NCI-H1436 (cell line): ENCODE measurements at places on chromosomes 7 and 10.

DNA sequence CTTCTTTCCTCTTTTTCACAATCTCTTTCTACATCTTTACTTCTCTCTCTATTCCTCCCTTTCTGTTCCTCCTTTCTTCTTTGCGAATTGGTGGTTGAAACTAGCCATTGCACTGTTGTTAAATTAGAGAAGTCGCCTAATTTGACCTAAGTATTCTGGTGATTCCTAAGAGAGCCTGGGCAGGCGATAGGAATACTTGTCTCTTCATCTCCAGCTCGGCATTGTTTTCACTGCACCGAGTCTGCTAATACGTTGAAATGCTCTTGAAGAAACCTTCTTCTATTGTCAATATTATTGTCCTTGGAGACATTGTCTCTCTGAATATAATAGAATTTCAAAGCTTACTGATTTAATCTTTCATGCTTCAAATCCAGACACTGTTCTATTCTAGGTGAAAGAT is 31.7 kb downstream of the KCND2 start:
- DNase-seq = no peak

DNA sequence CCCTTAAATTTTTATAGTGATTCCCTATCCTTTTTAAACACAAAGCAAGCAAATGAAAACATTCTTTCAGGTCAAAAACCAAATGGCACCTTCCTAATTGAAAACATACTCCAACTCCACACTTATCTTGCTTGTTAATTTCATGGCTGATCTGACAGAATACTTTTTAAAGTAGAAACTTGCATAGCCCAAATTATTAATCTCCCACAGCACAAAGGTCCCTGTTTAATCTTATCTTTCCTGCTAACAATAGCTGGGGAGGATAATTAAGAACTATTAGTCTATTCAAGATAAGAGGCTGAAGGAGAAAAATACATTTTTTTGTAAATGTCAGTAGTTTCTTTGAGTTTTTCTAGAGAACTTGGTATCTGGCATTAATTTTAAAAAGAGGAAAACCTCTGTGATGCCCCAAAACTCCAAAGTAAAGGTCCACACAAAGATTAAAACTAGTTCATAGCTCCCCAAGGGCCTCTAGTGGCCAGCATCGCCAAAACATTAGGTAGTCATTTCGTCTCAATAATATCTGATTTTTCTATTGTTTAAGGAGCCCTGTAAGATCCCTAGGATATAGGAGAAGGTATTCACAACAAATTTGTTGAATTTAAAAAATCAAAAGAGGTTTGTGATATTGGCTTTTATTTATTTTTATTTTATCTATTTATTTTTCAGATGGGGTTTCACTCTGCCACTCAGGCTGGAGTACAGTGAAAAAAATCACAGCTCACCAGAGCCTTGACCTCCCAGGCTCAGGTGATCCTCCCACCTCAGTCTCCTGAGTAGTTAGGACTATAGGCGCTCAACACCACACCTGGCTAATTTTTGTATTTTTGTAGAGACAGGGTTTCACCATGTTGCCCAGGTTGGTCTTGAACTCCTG is 14.7 kb downstream of the CDNF start:
- DNase-seq = peak; percentile 19

- DNase-seq = no peak
These were observed 19.6 kb downstream of the GIMAP5 start for GRCh38 chr7:150756858-150757257.

DNA sequence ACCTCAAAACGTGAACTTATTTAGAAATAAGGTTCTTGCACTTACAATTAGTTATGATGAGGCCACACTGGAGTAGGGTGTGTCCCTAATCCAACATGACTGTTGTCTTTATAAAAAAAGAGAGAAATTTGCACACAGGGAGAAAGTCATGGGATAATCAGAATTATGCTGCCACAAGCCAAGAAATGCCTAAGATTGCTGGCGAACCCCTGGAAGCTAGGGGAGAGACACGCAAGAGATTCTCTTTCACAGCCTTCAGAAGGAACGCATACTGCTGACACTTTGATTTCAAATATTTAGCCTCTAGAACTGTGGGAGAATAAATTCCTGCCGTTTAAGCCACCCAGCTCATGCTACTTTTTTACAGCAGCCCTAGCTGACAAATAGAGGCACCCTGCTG is 138.3 kb downstream of the CCDC71L start:
- no peak for DNase-seq

DNA sequence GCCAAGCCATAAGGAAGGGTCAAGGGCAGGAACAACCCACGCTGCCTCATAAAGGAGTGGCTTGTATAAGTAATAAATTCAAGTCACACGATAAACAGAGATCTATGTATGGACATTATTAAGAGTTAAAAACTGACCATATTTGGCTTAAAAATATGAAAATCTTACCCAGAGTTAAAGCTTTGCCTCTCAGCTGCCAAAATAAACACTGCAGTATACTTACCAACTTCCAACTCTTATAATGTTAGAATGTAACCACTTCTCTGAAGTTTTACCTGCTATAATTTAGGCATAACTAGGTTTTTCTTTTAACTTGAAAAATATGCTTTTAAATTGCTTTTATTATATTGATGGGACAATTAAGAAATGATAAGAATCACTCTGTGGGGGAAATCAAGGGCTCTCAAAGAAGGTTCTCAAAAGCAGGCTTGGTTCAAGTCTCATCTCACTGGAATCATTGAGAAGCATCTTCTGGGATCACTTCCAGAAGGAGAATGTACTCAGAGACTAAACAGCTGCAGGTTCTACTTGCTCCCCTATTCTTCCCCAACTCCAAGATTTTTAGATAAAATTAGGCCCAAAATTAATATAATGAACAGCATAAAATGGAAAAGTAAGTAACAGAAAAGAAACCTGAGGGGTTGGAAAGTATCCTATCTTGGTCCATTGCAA is 16.1 kb upstream of the CAV2 start:
- DNase-seq = no peak

GRCh38 chr10:38007991-38008390 is 2.5 kb upstream of the ZNF33A start:
- DNase-seq = no peak

- DNase-seq = no peak
These were observed 5.0 kb downstream of the PLEKHA1 start for GRCh38 chr10:122379537-122379936.

DNA sequence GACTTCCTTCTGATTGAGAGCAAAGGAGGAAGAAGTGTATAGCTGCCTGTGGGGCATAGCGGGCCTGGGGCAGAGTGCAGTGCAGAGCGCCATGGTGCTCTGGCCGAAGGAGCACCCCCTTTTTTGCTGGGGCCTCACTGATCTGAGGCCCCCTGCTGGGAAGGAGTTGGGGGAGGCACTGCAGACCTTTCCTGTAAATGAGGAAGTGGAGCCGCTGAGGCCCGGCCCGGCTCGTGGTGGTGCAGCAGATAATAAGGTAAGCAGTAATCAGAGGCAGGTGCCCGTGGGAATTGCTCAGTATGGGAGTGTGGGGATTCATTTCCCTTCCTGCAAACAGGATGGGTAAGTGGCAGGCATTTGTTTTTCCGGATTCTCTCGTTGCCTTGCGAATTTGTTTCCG is 373.7 kb upstream of the MKI67 start:
- DNase-seq = no peak

DNA sequence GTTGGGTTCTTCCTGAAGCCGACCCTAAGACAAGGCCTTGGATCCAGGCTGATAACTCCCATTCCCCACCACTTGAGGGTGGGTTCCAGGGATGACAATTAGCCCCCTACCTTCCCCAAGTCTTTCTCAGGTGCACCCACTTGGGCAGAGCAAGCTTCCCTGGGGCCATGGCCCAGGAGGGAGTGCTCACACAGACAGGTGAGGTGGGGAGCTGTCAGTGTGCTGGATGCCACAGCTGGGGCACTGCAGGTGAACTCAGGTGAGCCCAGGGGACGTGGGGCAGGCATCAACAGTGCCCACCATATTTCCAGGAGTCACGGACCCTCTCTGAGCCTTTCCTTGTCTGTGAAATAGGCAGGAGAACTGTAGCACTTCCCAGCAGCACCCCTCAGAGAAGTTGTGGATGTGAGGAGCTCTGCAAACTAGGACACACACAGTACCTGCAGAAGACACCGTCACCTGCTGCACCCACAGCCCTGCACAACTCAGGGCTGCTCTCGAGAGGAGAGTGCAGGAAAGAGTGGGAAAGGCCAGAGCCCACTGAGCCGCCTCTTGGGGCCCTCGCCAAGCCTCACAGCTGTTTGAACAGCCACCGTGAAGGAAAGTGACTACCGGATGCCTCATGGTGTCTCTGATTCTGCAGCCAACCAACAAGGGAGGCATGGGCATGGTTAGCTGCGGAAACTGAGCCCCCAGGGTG is 17.9 kb downstream of the SH3PXD2A start:
- DNase-seq = no peak

DNA sequence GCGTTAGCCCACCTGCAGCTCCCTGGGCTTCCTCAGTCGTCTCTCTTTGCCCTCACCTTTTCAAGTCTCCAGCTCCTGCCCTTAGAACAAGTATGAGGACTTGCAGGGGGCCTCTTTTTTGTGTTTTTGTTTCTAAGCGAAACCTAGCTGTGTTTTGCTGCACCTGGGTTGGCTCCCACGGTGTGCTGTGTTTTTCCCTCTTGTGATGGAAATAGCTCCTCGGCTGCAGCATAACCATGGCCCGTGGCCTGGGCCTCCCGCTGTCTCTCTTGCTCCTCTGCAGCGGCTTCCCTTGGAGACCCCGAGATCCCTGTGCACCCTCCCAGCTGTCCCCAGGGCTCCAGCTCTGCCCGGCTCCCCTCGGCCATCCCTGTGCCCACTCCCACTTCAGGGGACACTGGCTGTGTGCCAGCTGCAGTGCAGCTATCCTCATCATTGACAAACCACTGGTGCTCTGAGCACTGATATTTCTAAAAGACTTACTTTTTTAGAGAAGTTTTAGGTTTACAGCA is 75.6 kb upstream of the TCERG1L start:
- no peak for DNase-seq

DNA sequence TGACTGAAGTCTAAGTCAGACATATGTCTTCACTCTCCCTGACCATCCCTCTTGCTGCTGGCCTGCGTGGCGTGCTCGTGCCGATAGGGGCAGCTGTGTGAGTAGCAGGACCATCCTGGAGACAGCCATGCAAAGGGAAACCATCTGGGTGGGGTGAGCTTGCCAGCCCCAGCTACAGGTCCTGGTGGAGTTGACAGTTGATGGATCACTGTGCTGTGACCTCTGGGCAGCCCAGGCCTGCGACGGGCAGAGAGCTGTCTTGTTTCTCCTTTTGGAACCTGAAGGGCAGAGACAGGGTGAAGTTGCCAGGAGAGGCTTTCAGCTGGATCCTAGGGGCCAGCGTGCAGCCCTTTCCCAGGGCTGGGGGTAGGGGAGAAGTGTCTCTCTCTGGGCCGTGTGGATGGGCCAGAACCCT is 44.7 kb downstream of the GRK5 start:
- no peak for DNase-seq

DNA sequence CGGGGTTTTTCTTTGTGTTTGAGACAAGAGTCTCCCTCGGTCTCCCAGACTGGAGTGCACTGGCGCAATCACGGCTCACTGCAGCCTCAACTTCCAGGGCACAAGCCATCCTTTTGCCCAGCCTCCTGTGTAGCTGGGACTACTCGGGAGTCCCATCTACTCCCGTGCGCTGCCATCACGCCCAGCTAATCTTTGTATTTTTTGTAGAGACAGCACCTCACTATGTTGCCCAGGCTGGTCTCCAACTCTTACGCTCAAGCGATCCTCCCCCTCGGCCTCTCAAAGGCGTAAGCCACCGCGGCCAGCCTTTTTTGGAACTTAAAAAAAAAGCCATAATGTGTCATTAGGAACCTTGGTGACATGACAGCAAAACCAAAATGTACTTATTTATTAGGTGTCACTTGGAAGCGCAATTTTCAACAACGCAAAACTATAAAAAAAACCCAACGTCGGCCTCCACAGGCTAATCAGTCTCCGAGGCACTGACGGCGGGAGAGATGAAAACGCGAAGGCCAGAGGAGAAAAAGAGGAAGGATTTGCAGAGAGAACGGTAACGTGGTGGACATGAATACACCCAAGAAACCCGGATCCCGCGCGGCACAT is 911 bp upstream of the HNRNPH3 start:
- DNase-seq = no peak

DNA sequence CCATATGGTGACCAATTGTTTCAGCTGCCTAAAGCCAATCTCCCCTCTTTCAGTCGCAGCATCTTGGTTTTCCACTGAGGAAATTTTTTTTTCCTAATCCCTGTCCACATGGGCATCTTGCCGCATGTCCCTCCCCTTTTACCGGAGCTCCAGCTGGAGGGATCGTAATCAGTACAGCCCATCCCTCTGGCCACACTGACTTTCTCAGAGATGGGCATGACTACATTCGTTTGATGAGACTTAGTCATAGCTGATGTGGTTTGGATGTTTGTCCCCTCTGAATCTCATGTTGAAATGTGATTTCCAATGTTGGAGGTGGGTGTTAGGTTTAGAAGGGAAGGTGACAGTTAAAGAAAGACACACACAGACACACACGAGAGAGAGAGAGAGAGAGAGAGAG is 186.8 kb upstream of the CXCL12 start:
- no peak for DNase-seq

DNA sequence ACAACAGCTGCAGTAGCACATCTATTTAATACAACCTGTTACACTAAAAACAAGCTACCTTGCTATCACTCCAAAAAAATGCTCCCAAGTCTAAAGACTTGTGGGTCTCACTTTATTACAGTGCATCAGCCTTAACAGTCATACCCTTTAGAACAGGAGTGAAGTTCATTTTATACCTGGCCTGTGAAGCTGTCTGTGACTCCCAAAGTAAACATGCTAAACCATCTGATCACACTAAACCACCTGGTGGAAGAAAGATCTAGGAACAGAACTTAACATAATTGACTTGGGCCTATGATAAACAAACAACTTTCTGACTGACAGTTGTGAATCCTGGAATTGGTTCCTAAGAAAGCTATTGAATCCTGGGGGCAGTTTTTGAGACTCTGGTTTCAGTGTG is 80.9 kb upstream of the ATP6V0A4 start:
- no peak for DNase-seq

DNA sequence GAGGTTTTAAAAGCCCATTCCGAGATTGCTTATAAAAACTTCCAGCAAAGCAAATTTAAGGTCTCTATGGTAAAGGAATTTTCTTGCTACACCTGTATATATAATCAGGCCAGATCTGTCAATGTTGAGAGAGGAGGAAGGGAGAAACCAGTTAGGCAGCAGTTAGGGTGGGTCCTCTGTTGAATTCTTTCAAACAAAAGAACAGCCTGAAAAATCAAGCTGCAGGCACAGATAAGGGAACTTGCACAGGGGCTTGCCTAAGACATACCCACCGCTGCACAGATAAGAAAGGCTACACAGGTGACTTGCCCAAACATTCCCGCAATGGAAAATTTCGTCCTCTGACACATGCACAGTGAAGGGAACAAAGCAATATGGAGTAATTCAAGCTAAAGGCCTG is 59.8 kb upstream of the IMMP2L start:
- DNase-seq = no peak
